ENCODE measurements at places on chromosomes 2 and 18. TPM values are rescaled to one million over a fixed set of nuclear protein-coding genes. Genes with fewer than 3 reads are reported as not detected.

GRCh38 chr2:229712136-229712535 is 2.2 kb downstream of the DNER start:
- DNase-seq, result no peak

DNA sequence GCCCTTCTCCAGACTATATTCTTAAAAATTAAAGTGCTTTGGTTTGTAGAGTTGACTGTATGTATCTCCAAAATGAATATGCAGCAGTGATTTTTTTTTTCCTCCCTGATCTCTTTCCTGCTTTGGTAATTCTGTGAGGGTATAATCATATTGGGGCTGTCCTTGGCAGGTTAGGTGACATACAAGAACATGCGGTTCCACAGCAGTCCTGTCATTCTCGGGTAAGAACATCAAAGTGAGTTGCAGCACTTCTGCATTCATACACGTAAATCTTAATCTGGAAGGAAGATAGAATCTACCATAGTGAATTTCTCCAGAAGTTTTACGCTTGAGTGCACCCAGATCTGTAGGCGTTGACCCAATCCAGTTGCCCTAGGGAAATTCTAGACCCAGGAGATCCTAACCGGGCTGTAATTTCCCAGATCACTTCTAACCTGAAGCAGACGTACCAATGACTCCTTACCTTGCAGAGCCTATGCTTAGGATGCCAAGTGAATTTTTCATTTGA is 109.4 kb downstream of the PRPF40A start:
- DNase-seq, result no peak

DNA sequence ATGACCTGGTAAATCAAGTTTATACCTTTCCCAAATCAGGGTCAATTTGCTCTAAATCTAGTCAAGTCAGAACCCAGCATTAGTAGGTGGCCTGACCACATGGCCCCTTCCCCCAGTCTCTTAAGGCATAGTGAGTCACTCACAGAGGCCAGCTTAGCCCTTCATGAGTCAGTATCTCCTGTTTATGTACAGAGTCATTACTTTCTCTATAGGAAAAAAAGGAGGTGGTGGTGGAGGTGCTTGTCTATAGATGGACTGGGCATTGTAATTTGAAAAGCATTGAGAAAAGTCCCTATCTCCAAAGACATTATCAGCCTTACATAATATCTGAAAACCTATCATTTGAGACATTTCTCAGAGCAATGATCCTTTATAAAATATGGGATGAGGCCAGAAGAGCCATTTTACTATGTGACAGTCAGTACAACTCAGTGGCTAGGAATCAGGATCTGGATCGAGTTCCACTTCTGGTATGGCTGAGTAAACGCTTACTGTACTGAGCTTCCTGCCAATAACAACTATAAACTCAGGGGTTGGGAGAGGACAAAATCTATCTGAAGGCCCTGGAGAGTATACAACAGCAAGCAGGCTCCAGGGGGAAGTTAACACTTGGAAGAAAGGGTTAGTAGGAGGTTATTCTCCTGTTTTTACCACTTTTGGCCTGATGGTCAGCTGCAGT is 22.5 kb upstream of the SIGLEC15 start:
- DNase-seq, result peak; percentile 98

DNA sequence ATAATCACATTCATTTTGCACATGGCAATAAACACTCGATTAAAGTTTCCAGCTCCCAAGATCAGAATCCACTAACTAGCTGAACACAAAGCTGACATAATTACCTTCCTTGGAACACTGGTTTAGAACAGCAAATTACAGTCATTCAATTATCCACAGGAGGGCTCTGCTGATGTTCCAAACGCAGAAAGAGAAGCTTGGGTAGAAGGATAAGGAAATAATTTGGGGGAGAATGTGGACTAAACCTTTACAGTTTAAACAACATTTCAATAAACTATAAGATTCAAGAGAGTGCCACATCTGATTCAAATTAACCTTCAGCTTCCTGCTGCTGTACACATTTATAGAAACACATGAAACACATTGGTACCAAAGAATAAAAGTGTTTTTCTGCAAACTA is 67.8 kb upstream of the ARL4C start:
- DNase-seq, result peak; percentile 66

The PLCD4 gene
- total RNA-seq, result 10.7 TPM

DNA sequence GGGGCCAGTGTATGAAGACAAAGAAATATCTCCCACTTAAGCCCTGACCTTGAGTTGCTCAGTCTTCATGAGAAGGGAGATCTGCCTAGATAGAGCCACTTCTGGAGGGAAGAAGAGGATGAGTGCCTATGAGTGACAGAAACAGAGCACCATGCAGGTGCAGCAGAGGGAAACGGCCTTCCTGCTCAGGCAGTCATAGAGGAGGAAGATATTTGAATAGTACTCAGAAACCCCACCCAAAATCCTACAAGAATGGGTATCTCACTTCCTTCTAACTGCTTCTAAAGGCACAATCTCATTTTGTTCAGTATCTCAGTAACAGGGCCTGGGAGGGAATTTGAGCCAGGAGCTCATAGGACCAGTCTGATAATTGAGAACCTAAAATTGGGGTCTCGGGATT is 339.3 kb downstream of the ALK start:
- DNase-seq, result no peak

GRCh38 chr2:163713534-163714311 is 22.1 kb downstream of the FIGN start:
- DNase-seq, result peak; percentile 40

DNA sequence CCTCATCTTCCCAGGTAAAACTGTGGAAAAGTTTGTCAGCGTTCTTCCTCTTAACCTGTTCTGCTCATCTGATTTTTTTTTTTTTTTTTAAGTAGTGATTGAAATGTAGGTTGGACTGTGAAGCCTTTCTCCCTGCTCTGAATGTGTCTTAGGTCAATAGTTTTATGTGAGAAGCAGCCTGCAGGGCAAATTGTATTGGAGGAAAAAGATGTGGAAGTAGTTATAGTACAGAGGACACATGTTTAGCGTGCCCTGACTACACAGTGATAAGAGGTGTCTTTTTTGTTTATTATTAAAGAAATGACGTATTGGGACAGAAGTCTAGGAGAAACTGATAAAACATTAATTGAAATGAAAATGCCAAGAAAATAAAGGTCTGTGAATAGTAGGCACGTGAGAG is 1.5 kb downstream of the MTA3 start:
- DNase-seq, result no peak

- DNase-seq, result no peak
Observed at GRCh38 chr2:36613801-36614200, 15.8 kb upstream of the FEZ2 start.

The ZSWIM2 gene
- under 0.01 TPM for total RNA-seq

DNA sequence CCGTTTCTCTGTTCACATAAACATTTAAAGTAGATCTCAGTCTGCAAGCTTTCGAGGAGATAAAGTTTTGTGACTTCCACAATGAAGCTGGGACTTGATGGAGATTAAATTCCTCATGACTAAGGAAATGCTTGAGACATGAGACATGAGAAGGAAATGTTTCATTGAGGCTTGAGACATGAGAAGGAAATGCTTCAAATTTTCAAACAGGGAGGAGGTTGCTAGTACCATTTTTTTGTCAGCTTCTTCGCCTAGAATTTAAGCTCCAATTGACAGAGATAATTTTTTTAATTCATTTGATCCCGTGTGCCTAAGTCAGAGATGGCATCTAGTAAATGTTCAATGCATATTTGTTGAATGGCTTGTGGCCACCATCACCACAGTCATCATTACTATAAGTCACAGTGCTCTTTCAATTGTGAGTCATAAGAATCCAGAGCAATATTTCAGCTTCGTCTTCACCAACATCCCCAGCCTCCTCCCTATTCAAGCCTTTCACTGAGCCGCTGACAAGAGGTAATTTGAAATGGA is 543 bp upstream of the MARCHF4 start:
- peak; percentile 93 for DNase-seq

- no peak for DNase-seq
Observed at GRCh38 chr2:161019311-161019710, 140.9 kb upstream of the TANK start.

The CNNM4 gene
- 3.3 TPM for total RNA-seq

GRCh38 chr2:173764094-173764493 is 201.1 kb downstream of the SP3 start:
- no peak for DNase-seq

GRCh38 chr2:45930396-45930792 is 278.9 kb downstream of the PRKCE start:
- DNase-seq, result no peak

The SERPINB4 gene
- not detected for total RNA-seq

GRCh38 chr18:61435064-61435652 is 101.9 kb downstream of the CDH20 start:
- peak; percentile 11 for DNase-seq

DNA sequence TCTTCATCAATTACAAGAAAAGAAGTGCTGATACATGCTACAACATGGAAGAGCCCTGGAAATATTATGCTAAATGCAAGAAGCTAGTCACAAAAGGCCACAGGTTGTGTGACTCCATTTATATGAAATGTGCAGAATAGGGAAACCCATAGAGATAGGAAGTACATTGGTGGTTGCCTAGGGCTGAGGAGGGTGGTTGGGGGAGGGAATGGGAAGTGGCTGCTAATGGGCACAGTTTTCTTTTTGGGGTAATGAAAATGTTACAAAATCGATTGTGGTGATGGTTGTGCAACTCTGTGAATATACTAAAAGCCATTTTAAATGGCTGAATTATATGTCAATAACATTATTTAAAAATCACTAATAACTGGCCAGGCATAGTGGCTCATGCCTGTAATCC is 24.3 kb upstream of the RESP18 start:
- DNase-seq, result no peak

GRCh38 chr18:59505356-59505755 is 146.3 kb upstream of the LMAN1 start:
- DNase-seq, result peak; percentile 54
